Effector CD8-positive, alpha-beta T cell (primary cell): ENCODE measurements at places on chromosomes 4 and X.

- DNase-seq: no peak
Observed at GRCh38 chrX:150643958-150644357, 49.2 kb upstream of the MTMR1 start.

- DNase-seq: no peak
Observed at GRCh38 chr4:8198206-8198905, 734 bp upstream of the SH3TC1 start.

- no peak for DNase-seq
Observed at GRCh38 chrX:41526925-41527324, 79.8 kb downstream of the NYX start.

- no peak for DNase-seq
Observed at GRCh38 chr4:141213550-141213991, 7.1 kb upstream of the ZNF330 start.

- DNase-seq: no peak
Observed at GRCh38 chrX:39903343-39903742, 194.4 kb downstream of the BCOR start.

DNA sequence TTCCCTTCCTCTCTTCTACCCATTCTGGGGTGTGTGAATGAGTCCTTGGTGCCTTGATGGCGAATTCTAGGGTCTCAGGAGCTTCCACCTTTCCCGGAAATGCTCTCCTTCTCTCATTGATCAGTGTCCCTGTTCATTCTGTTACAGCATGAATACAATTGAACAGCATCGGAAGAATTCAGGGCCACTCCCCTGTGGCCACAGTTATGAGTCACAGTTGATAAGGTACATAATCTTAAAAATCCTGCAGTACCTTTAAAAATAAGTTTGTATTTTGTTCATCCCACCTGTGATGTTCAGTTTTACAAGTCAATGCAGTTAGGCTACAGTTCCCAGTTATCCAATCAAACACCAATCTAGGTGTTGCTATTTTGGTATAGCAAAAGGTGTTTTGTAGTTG, 47.3 kb upstream of the FAM9A start:
- DNase-seq: no peak

DNA sequence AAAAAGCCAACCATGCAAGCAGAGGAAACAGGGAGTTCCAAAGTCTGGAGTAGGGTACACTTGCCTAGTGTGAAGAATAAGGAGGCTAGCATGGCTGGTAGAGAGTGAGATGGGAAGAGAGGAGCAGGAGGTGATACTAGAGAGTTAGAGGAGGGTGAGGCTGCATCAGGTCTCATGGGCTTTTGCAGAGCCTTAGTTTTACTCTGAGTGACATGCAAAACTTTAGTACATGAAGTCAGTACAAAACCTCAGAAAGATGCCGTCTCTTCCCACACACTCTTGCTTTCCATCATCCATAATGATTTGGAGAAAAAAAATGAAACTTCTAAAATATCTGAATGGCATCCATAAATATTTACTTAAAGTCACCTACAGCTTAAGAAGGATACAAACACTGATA, 5.0 kb downstream of the OPRPN start:
- DNase-seq: no peak

DNA sequence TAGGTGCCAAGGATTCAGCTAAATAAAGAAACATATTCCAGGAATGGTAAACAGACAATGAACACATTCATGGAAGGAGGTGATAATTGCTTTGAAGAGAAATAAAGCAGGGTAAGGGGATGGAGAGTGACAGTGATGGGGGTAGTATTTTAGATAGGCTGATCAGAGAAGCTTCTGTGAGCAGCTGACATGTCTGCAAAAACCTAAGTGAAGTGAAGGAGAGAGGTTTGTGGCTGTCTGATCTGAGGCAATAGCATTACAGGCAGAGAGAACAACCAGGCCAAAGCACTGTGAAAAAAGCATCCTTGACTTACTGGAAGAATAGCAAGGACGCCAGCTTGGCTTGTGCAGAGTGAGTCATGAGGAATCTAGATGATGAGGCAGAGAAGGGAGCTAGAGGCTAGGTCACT, 271.9 kb upstream of the GATB start:
- no peak for DNase-seq

GRCh38 chrX:129040124-129040523, 483.2 kb downstream of the SMARCA1 start:
- DNase-seq: no peak
